SW480 (cell line): ENCODE measurements at places on chromosomes 6 and 20.
A peak's percentile ranks its signal among the peaks of the same experiment; 100 is the strongest.

DNA sequence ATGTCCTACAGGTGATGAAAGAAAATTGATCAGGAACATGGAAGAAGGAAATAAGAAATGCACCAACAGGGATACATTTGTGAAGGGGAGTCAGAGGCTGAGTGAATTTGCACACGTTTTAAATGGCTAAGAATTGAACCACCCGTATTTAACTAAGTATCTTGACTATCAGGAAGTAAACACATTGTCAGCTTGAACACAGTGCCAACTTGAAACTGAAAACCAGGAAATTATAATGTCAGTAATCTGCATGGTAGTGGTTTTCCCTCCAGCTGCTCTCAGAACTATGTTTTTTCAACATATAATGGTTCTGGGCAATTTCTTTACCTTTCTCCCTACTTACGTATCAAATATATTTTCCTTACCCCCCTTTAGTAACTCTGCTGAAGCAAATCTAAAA lies 366.5 kb upstream of the POU3F2 start:
- no peak for DNase-seq

DNA sequence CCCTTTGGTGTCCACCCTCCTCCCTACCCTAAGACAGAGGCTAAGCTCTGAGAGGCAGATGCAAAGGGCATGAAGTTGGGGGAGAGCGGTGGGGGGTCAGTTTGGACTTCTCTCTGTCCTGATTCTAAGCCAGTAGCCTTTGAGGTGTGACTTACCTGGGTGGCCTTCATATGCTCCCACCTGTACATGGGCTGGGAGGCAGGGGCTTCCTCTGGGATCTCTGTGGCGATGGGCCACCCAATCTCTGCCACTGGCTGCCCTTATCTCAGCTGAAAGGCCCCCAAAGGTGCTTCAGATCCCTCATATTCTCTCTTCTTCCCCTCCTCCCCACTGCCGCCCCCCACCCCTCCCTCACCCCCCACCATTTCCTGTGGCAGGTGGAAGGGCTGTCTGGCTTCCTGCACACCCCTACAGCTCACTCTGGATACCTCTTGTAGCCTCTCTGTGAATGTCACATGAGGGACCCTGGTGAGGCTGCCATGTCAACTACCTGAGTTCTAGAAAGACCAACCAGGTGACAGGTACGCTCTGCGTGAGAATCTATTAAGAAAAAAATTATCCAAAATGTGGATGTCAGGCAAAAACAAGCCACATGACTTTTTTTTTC lies 34.0 kb downstream of the PNLDC1 start:
- no peak for DNase-seq

DNA sequence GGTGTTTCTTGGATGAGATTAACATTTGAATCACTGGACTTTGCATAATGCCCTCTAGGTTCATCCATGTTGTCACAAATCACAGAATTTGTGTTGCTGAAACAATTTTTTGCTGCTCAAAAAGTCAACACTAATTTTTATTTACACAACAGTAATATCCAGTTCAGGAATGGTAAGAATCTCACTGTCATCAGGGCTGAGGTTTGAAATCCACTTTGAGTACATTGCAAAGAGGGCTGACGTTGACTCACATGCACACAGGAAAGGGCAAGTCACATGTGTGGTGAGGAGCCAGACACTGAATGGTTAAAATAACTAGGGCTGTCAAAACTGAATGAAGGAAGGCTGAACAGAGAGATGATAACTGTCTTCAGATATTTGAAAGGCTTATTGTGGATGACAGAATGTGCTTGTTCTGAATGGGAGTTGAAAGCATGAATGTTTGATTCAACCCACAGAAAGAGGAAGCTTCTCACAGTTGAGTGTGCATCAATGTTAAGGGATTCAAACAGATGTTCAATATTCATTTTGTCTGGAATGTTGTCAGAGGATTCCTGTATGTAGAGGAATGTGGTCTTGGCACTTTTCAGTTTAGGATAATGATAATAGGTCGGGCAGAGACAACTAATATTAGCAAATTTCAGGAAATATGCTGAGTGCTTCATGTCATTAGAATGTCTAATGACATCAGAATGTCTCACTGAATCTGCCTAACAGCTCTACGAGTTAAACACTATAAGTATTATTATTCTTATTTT lies 3.6 kb upstream of the ADGRG6 start:
- DNase-seq: peak; percentile 2

DNA sequence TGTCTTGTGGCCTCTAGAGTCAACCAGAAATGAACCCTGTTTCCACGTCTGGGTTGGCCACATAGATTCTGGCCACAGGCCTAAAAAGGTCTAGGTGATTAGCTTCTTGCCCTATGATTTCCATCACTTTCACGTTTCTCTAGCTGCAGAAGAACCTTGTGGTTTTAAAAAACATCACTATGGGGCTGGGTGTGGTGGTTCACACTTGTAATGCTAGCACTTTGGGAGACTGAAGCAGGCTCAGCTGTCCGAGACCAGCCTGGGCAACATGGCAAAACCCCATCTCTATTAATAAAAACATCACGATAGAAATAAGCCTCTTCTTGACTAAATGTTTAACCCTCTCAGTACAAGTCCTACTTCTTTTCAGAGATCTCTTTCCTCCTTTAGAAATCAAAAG lies 27.6 kb downstream of the POLR1C start:
- no peak for DNase-seq

GRCh38 chr20:42366626-42367025 lies 748.4 kb upstream of the CHD6 start:
- DNase-seq: no peak

- DNase-seq: no peak
These were observed 1003.1 kb downstream of the EYS start for GRCh38 chr6:64703922-64704321.

- DNase-seq: no peak
These were observed 703.4 kb downstream of the EPM2A start for GRCh38 chr6:145031962-145032361.

GRCh38 chr20:35887393-35888064 lies 66.8 kb downstream of the SCAND1 start:
- DNase-seq: no peak

GRCh38 chr20:17898548-17898994 lies 70.0 kb downstream of the SNX5 start:
- peak; percentile 55 for DNase-seq

- no peak for DNase-seq
These were observed 34.3 kb downstream of the NOL7 start for GRCh38 chr6:13649393-13649792.

GRCh38 chr20:19012676-19013075 lies 199.1 kb downstream of the SCP2D1 start:
- DNase-seq: no peak

- DNase-seq: peak; percentile 99
These were observed 18.6 kb upstream of the SLCO4A1 start for GRCh38 chr20:62623488-62624324.

GRCh38 chr6:7672066-7673062 lies 53.5 kb upstream of the BMP6 start:
- peak; percentile 21 for DNase-seq

GRCh38 chr20:54199721-54200176 lies 8.1 kb upstream of the PFDN4 start:
- peak; percentile 82 for DNase-seq

- no peak for DNase-seq
These were observed 178.9 kb downstream of the SASH1 start for GRCh38 chr6:148521586-148521985.

- DNase-seq: no peak
These were observed 37.3 kb downstream of the BLTP3A start for GRCh38 chr6:34829137-34829536.

DNA sequence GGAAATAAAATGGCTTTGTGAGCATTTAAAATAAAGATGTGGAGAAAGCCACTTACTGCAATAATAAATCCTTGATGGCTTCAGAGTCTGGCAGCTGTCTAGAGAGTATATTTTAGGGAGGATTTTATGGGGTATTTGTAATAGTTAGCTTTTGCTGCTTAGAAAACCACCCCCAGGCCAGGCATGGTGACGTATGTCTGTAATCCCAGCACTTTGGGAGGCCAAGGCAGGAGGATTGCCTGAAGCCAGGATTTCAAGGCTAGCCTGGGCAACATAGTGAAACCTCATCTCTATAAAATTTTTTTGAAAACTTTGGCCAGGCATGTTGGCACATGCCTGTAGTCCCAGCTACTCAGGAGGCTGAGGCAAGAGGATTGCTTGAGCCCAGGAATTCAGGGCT lies 63.8 kb downstream of the ISM1 start:
- DNase-seq: no peak

DNA sequence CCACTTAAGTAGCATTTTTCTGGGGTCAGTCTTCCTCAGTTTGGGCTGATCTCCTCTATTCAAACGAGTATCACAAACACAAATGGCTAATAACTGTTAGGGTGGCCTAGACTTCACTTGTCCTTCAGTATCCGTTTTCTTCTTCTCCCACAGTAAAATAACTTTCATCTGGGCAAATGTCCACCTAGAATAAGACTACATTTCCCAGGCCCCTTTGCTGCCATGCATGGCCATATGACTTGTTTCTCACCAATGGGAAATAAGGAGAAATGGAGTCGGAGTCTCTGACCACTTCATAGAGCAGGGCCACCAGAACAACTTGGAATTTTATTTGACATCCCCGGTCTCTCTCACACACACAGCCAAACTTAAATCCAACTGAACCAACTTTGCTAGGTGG lies 51.4 kb downstream of the SULF2 start:
- no peak for DNase-seq

- DNase-seq: no peak
These were observed 19.5 kb downstream of the SF3B5 start for GRCh38 chr6:144075875-144076274.

DNA sequence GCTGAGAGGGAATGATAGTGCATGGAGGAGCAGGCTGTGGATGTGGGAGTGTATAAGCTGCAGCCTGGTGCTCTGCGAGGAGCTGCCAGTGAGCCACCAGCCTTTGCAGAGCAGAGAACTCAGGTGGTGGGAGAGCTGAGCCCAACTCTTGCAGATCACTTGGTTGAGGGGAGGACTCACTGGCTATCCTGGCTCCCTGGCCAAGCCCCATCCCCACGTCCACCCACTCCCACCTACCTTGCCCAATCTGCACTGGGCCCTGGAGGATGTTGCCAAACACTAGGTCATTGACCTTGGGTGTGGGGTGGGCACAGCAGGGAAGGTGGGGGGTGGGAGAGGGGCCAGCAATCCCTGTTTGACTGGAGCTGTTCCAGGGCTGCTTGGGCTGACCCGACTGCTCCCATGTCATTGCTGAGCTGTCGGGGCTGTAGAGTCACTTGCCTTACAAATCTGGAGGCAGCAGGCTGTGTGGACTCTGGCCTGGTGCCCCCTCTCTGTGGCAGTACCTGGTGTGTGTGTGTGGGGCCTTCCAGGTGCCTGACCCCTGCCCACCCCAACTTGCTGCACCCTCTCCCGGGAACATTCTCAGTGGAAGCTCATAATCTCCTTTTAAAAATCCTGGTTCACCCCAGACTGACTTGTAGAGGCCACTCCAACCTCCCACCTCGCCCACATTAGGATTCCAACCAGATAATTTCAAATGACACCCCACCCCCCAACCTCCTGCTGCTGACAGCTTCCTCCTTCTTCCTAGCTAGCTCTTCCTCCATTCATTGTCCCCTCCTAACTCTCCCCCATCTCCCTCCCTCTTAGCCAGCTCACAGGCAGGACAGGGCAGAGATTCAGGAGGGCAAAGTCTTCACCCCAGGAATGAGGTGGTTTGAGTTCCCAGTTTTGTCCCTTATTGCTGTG lies 162.3 kb downstream of the MRPL14 start:
- no peak for DNase-seq

DNA sequence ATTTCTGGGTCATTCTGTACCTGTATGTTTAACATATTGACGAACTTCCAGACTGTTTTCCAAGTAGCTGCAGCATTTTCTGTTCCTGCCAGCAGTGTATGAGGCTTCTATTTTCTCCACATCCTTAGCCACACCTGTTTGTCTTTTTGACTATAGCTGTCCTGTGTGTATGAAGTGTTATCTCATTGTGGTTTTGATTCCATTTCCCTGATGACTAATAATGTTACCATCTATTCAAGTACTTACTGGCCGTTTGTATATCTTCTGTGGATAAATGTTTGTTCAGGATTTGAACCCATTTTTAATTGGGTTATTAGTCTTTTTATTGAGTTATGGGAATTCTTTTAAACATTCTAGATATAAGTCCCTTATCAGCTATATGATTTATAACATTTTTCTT lies 95.2 kb downstream of the JAG1 start:
- DNase-seq: peak; percentile 91

DNA sequence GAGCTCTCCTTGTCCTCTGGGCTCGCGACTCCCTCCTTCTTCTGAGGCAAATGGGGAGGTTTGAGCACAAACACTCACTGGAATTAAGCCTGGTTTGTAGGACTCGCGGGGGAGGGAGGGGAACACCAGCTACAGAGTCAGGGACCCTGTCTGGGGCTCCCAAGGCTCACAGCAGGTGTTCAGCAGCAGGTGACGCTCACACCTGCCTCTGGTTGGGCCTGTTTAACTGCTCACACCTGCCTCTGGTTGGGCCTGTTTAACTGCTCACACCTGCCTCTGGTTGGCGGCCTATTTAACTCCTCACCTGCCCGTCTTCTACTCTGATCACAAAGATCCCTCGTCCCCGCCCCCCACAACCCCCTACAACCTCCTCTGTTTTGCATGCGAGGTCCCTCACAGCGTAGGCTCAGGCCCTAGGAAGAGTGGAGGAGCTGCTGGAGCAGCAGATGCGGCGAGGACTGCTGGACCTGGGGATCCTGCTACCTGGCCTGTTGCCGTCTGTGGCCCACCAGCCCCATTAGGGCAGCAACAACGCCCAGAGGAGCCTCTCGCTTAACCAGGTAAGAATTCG lies 181.9 kb downstream of the ERMARD start:
- DNase-seq: peak; percentile 19

DNA sequence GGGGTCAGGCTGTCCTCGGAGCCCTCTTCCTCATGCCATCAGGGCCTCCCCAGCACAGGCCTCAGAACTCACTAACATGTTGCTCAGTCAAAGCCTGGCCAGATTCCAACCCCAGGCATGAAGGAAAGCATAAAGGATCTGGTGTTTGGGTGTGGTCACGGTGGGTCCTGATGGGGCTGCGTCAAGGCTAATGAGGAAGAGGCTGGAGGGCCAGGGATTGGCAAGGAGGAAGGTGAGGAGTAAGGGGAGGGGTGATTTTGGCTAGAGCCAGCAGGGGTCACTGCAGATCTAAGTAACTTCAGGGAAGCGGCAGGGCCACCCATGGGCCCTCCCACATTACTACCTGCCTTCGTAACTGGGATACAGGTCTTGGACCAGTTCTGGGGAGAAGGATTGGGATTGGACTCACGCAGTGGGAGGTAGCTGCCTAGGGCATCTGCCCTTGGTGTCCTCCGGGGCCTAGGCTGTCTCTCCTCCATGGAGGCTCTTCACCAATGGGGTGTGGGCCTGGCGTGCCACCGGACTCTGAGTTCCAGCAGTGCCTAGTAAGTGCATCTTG lies 36.2 kb upstream of the MRPS18A start:
- DNase-seq: peak; percentile 75

DNA sequence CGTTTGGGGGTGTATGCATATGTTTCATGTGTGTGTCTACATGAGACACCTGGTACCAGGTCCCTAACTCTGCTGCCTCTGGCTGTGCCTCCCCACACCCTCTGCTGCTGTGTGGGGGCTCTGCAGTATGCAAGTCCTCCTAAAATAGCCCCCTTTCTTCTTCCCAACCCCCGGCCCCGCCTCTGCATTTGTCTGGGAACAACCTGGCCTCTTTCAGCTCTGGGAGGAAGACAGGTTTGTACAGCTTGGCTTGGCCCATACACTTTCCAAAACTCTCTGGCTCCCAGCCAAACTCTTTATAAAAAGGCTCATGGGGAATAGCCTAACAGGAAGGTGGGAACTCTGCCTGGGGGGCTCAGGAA lies 27.1 kb upstream of the EMILIN3 start:
- no peak for DNase-seq
